Gastrocnemius medialis (tissue), 4 donors: ENCODE measurements at places on chromosomes 5 and 9.

DNA sequence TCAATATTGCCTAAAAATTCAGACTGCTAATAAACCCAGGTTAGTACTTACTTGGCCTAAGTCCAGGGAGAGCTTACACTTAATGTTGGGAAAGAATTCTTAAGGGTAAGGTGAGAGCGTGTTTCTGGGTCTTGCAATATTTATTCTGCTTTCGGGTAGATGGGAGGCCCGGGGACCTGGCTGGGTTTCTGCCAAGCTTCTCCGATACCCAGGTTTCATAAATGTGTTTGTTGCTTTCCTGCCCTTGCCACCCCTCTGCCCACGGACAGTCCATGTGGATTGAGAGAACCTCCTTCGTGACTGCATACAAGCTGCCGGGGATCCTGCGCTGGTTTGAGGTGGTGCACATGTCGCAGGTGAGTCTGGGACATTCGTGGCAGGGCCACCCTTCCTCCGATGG is 48.4 kb upstream of the FOXI1 start:
- DNase-seq, result no peak

DNA sequence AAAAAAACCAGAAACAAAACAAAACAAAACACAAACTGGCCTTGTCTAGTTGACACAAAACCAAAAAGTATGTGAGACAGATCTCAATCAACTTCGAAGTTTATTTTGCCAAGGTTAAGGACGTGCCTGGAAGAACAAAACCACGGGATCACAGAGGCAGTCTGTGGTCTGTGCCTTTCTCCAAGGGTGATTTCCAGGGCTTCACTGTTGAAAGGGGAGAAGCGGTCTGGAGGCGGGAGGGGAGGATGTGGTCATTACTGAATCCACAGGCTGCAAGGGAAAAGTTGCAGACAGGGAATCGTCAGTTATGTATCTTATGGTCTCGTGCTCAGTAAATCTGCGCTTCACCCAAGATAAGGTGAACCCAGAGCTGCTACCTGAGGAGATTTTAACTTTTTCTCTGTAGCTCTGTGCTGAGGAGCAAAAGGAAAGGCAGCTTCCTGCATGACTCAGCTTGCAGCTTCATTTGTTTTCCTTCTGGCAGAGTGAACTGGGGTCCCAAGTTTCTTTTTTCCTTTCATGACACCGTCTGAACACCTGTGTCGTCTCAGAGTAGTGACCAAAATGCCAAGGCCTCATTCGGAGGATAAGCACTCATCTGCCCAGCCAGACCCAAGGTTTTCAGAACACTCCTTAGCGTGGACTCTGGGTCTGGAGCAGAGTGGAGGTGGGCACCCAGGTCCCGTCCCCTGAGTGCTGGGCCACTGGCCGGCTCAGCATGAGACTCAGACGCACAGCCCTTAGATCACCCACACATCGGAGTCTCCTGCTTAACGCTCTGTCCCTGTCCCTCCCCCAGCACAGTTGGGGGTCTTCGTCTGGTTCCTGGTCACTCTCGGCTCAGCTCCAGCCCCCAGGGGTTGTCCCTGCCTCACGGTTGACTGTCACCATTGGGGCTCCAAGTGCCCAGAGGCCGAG is 25.9 kb downstream of the ROPN1L start:
- DNase-seq, result no peak

DNA sequence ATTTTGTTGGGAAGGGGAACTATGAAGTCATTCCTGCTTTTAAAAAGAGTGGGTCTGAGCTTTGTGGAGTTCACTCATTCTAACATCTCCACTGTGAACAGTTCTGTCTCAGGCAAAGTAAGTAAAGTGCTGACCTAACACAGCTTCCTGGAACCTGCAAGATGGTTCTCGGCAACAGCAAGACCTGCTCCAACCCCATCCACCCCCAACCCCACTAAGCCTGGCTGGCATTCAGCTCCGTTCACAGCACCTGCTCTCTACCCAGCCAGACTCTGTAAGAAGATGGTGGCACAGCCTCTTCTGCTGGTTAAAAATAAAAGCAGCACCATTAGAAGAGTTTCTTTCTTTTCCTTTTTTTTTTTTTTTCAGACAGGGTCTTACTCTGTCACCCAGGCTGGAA is 42.0 kb downstream of the EPB41L4B start:
- no peak for DNase-seq

- DNase-seq, result no peak
Measured at GRCh38 chr5:172713809-172714490, 57.0 kb downstream of the DUSP1 start.

GRCh38 chr5:139760066-139761056 is 35.2 kb upstream of the PSD2 start:
- no peak for DNase-seq

DNA sequence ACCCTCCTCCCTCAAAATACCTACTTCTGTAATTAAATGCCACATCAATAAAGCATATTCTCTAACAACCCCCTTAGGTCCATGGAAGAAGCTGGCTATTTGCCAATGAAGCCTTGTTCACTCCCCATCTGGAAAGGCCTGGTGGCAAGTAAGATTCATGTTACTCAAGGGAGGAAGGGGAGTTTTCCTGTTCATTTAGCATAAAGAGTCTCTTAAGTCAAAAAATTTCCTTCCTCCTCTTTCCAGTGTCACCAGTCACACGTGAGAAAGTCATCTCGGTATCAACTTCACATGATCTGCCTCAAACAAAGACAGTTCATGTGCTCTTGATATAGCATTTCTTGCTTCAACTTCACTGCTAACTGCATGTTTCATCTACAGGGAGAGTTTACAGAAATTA is 32.7 kb upstream of the RIC1 start:
- no peak for DNase-seq

GRCh38 chr9:85511746-85512145 is 230.0 kb downstream of the AGTPBP1 start:
- DNase-seq, result no peak

DNA sequence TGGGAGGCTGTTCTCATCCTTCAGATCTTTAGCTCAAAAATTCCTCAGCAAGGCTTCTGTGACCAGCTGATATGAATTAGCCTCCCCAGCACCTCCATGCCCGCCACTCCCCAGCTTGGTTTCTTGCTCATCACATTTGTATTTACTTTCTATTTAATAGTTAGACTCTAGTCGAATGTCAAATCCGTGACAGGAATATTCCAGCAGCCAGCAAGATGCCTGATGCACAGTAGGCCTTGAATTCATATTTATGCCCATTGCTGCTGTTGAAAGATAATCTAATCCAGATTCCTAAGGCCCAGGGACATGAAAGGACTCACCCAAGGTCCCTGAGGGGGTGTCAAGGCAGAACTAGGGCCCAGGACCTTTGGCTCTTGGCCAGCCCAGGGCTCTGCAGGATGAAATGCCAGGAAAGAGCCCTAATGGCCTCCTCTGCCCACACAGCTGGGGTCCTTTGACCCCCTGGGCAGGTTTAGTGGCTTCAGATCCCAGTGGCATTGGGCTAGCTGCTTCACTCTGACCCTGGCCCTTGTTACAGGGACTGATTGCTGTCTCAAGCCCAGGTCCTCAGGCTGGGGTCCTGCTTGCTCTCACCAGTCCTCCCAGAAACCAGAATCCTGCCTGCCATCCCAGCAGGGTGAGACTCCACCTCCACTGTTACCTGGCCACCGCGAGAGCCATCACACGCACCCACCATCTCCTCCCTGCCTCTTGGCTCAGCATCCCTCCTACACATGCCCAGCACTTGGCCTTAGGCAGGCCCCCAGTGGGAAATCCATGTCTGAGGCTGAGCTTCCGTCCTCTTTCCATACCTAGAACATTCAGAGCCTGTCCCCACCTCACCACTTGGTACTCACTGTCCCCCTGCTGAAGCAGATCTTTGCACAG is 7.3 kb downstream of the CSF1R start:
- DNase-seq, result no peak
